GM12878 (cell line): ENCODE measurements at places on chromosomes 11 and 22.

DNA sequence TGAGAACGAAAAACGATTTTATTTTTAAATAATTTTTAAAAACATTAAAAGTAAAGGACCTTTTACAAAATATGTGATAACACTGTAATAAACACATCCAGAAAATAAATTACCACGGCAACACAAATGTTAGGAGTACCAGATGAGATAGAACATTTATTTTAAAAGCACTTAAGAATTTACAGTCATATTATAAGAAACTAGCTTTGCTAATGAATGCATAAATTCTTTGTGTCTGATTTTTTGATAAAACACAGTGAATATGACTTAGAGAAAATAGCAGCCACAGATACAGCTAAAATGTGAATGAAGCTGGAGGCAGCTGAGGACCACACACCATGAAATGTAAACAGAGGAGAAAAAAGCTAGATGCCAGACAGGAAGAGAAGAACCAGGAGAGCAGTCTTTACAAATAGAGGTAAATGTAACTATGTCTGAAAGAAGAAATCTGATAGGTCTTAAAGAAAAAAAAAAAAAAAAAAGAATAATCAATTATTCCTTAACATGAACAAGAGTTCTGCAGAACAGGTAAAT is 14.6 kb downstream of the CCDC34 start:
- DNase-seq: no peak

GRCh38 chr22:26442086-26442756 is 13.2 kb downstream of the ASPHD2 start:
- DNase-seq: no peak

- no peak for DNase-seq
Measured at GRCh38 chr11:110908401-110909105, 196.3 kb upstream of the ARHGAP20 start.

GRCh38 chr11:17735818-17736578 is 1.4 kb downstream of the KCNC1 start:
- no peak for DNase-seq

DNA sequence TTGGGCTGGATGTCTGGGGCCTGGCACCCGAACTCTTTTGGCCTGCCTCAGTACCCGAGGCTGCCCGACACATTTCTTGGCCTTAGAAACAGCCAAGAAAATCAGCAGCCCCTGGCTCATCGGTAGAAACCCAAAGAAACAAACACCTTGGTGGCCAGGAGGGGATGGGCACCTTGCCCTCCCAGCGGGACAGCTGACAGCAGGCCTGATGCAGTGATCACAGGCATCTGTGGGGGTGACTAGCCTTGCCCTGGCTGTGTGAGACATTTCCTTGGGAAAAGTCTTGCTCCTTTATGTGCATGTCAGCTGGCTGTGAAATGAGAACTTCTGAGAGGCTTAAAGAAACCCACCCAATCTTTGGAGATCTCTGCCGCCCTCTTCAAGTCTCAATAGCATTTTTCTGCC is 60.9 kb downstream of the SMIM38 start:
- no peak for DNase-seq
